ENCODE measurements at places on chromosomes 16 and 17.

DNA sequence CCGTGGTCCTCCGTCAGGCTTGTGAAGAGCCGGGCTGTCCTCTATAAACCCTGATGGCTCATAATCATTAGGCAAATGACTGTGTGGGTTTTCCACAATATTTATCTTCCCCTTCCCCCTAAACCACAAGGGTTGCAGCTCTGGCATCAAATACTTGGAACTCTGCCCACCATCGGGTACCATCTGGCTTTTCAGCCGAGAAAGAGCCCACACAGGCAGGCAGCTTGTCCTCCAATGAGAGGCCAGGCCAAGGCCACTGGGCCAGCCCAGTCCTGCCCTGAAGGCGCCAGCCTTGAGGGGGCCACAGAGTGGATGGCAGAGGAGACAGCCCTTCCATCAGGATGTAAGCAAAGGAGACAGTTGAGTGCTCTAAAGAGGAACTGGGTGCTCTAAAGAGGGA is 31.8 kb upstream of the NAT9 start:
- DNase-seq = no peak

- no peak for DNase-seq
Measured at GRCh38 chr17:81869221-81870130, 1.7 kb downstream of the ARHGDIA start.

DNA sequence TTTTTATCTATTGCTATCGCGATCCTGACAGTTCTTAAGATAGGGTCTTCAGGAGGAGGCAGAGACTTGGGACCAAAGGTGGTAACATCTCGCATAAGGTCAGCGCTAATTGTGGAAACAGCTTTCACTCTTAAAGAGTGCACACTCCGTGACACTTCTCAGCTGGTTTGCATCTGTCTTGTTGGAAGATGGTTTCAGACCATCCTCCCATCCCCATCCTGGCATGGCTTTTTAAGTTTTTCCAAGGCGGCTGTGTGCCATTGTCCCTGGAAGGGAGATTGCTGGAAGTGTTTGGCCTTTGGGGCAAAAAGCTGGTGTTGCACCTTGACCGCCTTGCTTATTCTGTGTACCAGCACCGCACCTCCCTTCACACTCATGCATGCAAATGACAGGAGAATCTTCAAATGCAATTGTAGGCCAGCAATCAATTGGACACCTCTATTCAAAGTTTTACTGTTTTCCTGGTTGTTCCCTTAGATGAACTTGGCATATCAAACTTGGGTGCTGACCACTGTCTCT is 1.5 kb downstream of the SOCS7 start:
- DNase-seq = no peak

DNA sequence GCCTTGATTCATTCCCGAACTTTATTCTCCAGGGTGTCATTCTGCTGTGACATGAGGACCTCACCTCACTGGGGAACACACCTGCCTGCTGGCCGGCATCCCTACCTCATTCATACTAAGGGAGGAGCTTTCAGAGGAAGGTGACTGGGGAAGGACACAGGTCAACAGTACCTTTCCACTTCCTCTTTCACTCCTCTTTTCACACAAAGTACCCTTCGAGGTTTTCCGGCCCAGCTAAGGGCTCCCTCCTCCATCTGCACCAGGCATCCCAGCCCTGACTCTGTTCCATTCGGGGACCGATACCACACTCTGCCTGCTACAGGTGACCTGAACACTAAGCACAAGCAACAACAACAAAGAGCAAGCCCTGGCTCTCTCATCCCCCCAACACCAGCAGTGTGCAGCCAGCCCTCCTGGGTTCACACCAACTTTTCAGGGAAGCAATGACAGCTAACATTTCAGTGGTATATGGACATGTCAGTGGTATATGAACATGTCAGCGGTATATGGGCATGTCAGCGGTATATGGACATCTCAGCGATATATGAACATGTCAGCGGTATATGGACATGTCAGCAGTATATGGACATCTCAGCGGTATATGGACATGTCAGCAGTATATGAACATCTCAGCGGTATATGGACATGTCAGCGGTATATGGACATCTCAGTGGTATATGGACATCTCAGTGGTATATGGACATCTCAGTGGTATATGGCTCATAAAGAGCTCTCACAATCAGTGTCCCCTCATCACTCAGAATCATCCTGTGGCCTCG is 16.0 kb downstream of the TRIM25 start:
- no peak for DNase-seq

GRCh38 chr17:81735264-81736102 is 23.4 kb downstream of the SLC25A10 start:
- DNase-seq = peak; percentile 58

DNA sequence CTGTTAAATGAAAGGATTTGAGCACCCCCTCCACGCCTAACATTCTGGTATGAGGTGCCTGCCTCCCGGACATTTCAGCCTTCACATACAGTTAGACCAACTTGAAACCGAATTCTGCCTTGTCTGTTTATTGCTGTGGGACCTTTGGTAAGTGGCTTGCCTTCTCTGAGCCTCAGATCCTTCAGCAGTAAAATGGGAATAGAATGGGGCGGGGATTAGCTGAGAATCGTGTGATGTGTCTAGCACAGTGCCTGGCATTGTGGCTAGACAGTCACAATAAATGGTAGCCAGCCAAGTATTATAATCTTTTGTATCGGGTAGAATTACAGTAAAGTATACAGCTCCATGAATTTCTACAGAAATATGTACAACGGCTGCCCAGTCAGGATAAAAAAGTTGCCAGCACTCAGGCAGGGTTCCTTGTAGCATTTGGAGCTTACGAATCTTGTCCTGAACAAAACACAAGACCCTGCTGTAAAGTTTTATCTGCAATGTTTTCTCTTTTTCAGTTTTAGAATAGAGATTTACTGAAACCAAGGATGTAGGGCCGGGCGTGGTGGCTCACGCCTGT is 786 bp downstream of the TMC7 start:
- no peak for DNase-seq

DNA sequence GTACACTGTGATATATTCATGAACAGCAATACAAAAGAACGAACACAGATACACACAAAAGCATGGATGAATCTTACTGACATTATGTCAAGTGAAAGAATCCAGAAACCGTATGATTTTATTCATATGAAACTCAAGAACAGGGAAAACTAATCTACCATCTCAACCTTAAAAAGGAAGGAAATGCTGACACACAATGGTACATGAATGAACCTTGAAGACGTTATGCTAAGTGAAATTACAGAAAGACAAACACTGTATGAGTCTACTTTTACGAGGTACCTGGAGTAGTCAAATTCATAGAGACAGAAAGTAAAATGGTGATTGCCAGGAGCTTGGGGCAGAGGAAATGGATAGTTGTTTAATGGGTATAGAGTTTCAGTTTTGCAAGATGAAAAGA is 8.7 kb upstream of the PRKCB start:
- DNase-seq = no peak

- DNase-seq = no peak
Measured at GRCh38 chr17:45844695-45845375, at the start of gene SPPL2C. TSS of gene SPPL2C (plus strand) at chr17:45844881. CDS start at chr17:45844907, 26 bp downstream.

GRCh38 chr16:64657316-64658011 is 464.4 kb downstream of the CDH11 start:
- DNase-seq = no peak

- DNase-seq = no peak
Measured at GRCh38 chr16:72164691-72165090, 7.3 kb downstream of the PMFBP1 start.

DNA sequence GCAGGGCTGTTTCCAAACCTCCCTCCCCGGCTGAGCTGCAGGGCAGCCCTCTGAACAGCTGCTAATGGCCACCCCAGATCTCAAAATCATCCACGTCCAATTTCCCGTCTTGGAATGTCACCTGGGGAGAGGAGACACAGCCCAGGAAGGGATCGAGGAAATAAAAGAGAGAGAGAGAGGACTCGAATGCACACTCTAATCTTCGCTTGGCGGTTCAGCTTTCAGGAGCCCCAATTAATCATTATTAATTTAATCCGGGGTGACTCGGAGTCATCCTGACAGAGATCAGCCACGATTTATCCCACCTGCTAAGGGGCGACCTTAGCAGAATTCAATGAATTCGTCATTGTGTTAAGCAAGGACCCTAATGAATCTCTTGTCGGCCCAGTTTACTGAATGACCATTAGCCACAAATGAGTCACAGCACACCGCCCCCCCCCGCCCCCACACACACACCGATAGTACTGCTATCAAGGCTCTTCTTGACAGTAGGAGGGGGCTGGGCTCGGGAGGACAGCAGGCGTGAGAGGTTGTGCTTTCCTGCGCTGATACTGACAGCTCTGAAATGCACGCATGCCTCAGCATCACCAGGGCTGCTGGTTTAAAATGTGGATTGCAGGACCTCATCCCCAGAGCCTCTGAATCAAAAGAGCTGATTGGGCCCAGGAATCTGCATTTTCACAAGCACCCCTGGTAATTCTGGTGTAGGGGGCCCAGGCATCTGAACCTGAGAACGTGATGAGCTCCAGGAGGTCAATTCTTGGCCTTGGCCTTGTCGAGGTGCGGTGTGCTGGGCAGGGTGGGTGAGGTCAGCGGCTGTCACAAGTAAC is 190.0 kb upstream of the CIBAR2 start:
- DNase-seq = no peak

DNA sequence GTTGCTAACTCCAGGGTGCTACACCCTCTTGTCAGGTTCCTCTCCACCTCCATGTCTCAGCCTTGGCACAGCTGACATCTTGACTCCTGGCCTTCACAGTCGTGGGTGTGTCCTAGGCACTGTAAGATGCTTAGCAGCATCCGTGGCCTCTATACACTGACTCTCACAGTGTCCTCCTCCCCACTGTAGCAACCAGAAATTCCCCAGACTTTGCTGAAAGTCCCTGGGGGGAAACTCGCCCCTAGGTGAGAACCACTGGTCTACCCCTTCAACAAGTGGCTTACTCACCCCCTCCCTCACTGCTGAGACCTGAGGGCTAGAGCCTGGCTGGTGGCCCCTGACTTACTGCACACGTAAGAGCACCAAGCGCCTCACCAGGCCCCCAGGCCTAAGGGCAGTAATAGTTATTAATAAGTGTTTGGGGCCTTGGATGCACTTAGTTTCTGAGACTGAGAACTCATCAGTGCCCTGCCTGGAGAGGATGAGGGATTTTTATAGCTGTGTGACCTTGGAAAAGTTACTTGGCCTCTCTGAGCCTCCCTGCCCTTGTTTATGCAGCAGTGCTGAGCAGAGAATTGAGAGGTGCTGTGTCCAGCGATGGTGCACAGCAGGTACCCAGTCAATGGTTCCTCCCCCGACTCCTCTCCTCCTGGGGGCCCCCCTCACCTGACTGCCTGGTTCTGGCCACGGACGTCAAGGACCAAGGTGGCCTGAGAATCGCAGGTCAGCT is 67.1 kb downstream of the RMI2 start:
- no peak for DNase-seq

- no peak for DNase-seq
Measured at GRCh38 chr17:78225088-78225865, 6.2 kb upstream of the TMEM235 start.

DNA sequence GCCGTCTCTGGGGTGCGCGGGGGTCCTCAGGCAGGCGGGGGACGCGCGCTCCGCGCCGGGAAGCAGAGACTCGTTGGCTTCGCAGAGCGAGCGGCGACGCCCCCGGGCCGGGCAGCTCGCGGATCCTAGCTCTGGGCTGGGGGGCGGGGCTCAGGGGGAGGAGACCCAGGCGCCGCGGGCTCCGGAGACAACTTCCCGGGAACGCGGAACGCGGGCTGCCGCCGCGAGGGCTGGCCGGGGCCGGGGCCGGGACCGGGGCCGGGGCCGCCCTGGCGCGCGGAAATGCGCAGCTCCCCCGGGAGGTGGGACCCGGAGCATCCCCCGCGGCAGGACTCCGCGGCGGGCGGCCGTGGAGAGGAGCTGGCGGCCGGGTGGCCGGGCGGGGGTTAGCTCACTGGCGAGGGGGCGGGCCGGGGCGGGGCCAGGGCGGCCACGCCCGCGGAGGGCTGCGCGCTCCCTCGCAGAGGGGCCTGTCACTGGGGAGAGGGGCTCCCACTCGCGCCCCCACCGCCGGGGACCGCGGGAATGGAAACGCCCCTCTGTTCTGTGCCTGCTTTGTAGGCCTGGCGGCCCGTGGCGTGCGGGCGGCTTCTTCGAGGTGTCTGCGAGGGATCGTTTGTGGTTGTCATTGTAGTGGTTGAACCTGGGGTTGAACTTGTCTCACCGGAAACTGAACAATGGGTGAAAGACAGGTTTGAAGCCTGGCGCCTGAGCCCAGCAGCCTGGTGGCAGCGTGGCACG is at the start of gene GAS7:
GAS7 (minus strand) TSS at position 98 of the 741 bp plus-strand sequence.
- DNase-seq = peak; percentile 50

- no peak for DNase-seq
Measured at GRCh38 chr17:9175700-9176467, 154.6 kb downstream of the NTN1 start.

DNA sequence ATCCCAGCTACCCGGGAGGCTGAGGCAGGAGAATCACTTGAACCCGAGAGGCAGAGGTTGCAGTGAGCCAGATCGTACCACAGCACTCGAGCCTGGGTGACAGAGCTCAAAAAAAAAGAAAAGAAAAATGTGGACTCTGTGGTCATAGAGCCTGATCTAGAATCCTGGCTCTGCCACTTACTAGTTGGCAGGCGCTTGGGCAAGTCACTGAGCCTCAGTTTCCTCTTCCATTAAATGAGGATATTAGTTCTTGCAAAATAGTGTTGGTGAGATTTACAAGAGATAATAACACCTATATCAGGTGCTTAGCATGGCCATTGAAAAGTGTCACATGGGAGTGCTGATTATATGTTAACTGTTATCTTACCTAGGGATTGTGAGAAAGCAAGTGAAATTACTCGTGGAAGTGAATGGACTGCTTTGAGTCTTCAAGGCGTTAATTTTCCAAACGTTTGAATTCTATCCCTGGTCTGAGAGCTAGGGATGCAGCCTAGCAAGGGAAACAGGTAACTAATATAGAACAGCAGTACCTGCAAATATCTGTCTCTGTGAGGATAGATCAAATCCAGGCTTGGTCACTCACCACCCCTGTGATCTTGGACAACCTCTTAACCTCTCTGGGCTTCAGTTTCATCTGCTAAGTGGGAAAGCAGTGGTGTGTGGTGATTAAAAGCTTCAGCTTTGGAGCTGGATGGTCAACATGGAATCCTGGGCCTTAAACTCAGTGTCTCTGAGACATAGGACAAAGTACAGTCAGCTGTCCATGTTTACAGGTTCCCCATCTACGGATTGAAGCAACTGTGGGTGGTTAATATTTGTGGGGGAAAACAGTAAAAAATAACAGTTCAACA is 953 bp upstream of the NSMCE1 start:
- no peak for DNase-seq

DNA sequence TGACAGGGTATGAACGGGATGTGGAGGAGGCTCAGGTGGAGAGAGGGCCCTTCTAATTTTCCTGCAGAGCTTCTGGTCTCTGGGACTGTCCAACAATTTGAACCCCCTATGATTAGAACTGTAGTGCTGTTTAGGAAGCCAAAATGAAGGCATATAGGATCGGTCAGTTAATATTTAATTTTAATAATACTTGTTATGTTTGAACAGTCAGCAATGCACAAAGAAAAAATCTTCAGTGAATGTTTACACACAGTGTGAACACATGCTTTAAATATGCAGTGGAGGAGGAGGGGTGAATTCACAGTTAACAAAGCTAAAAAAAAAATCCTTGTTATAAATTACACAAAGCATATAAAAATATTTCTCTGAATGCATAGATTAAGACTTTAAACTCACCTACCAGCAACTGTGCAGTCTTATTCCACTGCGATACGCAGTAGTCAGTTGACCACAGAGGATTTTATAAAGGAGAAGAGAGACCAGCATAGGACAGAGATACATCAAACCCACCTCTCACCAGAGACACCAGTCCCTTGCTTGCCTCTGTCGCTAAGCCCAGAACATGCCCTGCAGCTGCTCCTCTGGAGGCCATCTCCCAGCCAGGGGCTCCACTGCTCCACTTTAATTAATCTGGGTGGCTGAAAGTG is 14.6 kb downstream of the ANKRD40 start:
- DNase-seq = no peak

GRCh38 chr16:89071686-89072547 is 21.7 kb upstream of the ACSF3 start:
- DNase-seq = no peak
